Stimulated activated CD8-positive, alpha-beta memory T cell treated with anti-CD3 and anti-CD28 coated beads, Interleukin-2, amount 100 ng/mL, for 1 hour (primary cell): ENCODE measurements at places on chromosomes 3 and 15.

DNA sequence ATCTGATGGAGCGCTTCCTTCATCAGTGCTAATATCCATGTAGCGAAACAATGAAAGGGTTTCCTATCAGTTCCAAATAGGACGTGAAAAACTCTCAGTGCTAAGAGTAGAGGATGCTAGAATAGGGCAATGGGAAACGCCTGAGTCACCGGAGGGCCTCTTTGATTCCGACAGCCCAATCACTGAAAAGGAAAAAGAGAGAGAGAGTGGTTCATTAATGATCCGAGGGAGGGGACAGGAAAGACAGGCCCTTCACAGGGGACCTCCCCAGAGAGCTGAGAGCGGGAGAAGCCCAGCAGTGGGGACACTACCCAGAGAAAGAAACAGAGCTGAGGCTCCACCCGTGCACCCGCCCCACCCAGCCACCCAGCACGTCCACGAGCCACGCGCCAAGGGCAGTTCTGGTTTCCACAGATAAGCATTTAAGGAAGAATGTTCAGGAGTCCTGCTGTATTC lies 76.9 kb downstream of the RPN1 start:
- no peak for DNase-seq

- DNase-seq, result no peak
These were observed 81.6 kb downstream of the SLMAP start for GRCh38 chr3:57837686-57838085.

DNA sequence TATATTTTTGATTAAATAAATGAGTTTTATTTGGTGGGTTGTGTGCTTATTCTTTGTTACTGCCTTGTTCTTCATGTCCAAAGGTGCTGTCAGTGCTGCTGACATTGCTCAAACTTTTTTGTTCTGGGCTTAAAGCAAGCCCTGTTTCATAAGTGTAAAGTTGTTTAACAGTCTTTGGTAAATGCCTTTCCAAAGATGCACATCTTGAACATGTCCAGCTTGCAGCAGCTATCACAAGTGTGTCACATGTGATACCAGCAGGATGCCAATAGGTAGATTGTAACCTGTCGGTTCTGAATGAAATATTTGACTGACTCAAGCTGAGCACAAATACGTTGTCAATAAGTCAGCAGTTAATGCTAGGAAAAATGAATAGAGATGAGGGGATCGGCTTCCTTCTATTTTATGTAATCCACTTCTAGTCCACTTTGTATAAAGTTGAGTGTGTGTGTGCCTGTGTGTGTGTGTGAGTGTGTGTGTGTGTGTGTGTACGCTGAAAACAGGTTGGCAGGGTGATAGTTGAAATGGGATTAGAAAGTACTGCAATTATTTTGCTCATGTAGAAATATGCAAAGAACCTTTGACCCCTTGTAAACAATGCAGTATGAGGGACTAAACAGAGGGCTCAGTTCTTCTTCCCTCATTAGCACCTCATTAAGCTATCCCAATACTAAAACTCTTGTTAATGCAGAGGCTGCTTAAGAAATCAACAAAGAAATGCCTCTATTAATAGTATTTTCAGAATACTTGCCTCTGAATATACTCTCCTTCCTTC lies 986.5 kb downstream of the TUSC7 start:
- no peak for DNase-seq

DNA sequence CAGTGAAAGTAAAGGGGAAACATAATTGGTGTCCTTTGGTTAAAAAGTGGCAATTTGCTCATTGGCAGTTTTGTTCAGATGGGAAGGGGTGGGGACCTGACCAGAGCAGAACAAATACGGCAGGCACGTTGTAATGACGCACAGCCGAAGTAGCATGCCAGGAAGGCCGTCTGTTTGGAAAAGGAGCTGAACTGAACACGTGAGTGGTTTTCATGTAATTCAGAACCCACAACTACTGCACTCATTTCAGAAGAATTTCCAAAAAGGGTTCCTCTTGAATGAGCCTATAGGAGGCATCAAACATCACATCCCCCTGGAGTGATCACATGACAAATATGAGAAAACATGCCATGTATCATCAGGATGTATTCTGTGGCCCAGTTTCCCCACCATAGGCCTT lies 42.9 kb upstream of the LMCD1 start:
- no peak for DNase-seq

GRCh38 chr3:4693620-4694019 lies 200.5 kb downstream of the ITPR1 start:
- no peak for DNase-seq

GRCh38 chr3:154095832-154096421 lies 25.3 kb upstream of the ARHGEF26 start:
- no peak for DNase-seq

GRCh38 chr3:188646592-188646991 lies 492.6 kb downstream of the LPP start:
- no peak for DNase-seq

- no peak for DNase-seq
These were observed 173.4 kb downstream of the XXYLT1 start for GRCh38 chr3:195097331-195098255.

DNA sequence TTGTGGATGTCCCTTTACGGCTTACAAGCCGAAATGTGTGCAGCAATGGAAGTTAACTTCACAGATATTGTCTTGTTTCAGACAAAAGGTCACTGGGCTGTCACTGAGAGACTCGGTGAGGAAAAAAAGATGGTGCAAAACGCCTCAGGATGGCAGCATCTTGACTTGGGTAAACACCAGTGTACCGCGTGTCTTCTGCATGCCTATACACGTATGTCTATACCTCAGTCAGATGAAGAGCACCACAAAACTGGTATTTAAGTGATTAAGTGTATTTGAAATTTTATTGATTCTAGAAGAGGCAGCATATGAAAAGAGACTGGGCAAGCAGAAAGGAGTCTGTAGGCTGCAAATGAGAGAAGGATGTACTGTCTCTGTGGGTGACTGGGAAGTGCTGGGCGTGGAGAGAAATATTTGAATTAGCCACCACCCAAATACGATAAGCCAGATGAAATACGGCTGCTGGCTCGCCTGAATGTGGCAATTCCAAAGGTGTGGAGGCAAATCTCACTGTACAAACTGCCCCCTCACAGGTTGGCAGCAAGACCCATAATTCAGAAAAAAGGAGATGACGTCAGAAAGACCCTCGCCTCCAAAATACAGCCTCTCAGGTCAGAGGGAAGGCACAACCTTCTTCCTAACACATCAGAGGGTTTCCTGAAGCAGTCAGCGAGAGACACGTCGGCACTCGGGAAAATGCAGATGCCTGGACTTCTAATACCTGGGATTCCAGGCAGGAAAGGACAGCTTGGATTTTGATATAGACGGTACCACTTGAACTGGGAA lies 53.4 kb upstream of the NEO1 start:
- no peak for DNase-seq

GRCh38 chr3:97959872-97960271 lies 12.4 kb downstream of the RIOX2 start:
- no peak for DNase-seq

DNA sequence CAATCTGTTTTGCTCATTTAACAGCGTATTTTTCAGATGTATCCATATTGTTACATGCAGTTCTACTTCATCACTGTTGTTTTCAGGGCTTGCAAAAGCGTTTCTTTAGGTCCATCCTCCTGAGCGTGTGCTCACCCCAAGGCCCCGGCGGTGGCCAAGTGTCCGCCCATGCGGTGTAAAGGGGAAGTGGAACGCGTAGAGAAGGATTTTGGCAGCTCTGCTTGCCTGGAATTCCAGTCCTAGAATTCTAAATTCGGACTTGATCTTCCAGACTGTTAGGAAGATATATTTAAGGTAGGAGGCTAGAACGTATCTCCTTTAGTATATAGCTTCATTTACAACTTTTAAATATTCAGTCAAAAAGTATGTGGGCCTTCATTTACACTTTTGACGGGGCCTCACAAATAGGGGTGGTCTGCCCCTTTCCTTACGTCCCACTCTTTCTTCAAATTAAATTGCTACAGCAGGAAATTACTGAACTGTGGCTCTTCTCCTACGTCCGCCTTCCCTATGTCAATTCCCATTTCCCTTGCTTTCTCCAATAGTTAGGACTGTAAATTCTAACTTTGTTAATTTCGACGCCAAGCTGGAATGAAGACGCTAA lies 609 bp upstream of the TBC1D23 start:
- no peak for DNase-seq

GRCh38 chr3:155352900-155353490 lies 59.5 kb upstream of the STRIT1 start:
- no peak for DNase-seq

DNA sequence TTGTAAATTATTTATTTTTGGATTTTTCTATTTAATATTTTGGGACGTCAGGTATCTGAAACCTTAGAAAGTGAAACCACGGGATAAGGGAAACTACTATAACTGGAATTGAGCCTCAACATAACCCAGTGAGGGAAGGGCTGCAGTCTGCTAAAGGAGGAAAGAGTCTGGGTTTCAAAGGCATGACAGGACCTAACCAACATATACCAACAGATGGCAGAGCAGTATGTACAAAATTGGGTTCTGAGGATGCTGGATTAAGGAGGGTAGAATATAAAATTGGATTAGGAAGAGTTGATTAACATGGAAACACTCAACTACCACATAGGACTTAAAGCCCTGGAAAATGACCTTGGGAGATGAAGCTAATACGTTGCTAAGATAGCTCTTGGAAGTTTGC lies 603.5 kb downstream of the MECOM start:
- DNase-seq, result no peak

DNA sequence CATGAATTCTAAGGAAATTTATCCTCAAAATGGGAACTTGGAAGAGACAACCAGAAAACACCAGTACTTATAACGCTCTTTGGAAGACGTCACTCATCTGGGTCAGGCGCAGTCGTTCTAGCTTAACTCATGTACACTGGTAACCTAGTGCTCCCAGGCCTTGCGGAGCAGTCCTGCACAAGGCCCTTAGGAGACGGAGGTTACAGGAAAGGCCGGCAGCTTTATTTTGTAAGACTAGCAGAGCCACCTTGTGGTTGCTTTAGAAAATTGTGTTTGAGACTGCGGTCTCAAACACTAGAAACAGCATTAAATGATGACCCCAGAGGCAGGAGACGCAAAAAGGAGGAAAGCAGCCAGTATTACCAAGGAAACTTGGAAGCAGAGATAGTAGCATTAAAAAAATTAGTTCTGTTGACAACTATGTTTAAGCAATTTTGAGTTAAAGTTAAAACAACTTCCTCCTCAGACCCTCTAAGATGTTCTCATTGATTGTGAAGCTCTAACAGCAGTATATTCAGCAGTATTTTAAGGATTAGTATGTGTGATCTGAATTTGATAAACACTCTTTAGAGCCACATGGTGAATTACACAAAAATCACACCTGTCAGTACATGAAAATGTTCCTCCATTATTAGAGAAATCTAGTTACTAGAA lies 141.9 kb upstream of the C2CD4B start:
- DNase-seq, result no peak

GRCh38 chr15:96298217-96298616 lies 32.3 kb upstream of the NR2F2 start:
- no peak for DNase-seq

GRCh38 chr3:24804095-24804494 lies 309.4 kb upstream of the THRB start:
- no peak for DNase-seq

DNA sequence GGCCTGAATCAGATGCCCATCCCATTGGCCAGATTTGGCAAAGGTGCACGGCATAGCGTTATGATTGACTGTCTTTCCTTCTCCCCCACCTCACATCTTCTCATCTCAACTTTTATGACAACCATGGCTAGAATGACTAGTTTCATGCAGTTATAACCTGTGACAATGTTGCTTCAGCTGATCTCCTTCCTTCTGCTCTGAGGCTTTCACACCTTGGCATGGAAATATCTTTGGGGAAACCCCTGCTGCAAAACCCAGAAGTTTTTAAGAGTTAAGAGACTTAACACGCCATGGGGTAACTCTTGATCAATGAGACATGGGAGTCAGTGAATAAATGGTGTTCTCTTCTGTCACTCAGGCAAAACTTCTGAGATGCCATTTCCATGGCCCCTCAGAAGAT lies 290.7 kb upstream of the MDFIC2 start:
- DNase-seq, result no peak

- no peak for DNase-seq
These were observed 22.9 kb downstream of the MRAS start for GRCh38 chr3:138371070-138371965.

DNA sequence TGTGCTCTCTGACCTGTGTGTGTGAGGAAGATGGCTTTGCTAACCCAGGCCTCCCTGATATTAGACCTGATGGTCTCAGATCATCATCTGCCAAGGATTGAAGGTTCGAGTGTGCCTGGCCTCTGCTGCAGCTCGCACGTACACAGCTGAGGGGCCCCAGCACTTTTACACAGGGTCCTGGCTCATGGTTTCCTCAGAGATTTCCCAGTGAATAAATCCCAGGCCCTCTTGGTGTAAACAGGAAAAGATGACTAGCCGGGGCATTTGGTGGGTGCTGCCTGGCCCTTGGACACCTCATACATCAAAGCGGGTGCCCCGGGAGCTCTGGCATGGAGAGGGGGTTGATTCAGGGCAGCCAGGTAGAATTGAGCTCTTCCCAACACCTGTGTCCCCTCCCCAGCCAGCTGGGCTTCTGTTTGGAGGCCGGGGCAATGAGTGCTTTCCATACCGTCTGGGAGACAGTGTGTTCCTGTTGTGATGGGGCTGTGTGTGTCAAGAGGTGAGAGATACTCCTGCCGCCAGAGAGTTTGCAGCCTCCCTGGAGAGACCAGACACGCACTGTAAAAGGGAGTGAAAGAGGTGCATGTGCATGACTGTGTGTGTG lies 72.5 kb upstream of the TLE3 start:
- DNase-seq, result no peak

GRCh38 chr3:164306042-164306441 lies 772.3 kb downstream of the SI start:
- DNase-seq, result no peak

DNA sequence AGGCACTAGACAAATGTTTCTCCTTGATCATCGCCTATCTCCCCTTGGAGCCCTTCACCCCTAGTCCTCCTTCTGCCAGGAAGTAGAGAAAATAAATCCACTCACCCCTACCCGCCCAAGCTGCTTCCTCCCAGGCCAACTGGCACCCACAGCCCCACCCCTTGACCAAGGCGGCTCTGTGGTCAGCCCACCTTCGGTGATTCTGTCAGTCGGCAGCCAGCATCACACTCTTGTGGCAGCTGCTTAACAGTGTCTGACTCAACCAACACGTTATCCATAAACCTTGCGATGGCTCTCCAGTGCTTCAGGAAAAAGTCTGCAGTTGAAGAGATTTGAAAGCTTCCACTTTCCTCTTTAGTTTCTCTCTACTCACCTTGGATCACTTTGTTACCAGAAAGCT lies 7.6 kb downstream of the SHF start:
- DNase-seq, result no peak

GRCh38 chr3:4233488-4233887 lies 69.7 kb upstream of the SETMAR start:
- no peak for DNase-seq
